ENCODE measurements at places on chromosomes 7 and 10.

GRCh38 chr7:112092306-112092705 lies 113.9 kb downstream of the DOCK4 start:
- DNase-seq = no peak

- no peak for DNase-seq
These were observed 196.4 kb downstream of the SDHAF3 start for GRCh38 chr7:97313900-97314299.

DNA sequence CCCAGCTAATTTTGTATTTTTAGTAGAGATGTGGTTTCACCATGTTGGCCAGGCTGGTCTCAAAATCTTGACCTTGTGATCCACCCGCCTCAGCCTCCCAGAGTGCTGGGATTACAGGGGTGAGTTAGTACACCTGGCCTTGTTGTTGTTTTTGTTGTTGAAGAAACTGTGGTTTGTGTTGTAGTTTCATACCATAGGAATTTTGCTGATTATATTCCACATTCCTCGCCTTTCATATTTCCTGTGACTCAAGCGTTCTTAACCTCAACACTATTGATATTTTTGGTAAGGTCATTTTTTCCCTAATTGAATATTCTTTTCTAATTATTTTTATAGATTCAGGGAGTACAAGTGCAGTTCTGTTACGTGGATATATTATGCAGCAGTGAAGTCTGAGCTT lies 16.7 kb downstream of the LIPF start:
- no peak for DNase-seq

- DNase-seq = no peak
These were observed 20.1 kb downstream of the MYL10 start for GRCh38 chr7:101608772-101609713.

GRCh38 chr7:30731581-30731980 lies 20.4 kb upstream of the INMT start:
- no peak for DNase-seq

GRCh38 chr7:121961089-121961867 lies 88.3 kb downstream of the PTPRZ1 start:
- no peak for DNase-seq

DNA sequence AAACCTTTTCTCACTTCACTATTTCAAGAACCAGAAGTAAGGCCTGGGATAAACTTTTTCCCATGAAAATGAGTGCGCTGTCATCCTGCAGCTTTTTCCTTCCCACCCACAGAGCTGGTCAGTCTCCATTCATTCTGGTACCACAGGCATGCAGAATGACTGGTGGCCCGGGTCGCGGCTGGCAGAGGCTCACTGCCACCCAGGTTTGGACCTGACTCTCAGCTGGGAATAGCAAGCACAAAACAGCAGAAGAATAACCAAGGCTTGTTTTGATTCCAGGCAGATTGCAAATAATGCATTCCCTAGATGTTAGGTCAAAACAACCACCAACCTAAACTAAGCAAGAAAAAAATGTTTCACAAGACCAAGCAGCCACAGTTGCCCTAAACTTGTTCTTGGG lies 190.5 kb upstream of the NRP1 start:
- DNase-seq = no peak

DNA sequence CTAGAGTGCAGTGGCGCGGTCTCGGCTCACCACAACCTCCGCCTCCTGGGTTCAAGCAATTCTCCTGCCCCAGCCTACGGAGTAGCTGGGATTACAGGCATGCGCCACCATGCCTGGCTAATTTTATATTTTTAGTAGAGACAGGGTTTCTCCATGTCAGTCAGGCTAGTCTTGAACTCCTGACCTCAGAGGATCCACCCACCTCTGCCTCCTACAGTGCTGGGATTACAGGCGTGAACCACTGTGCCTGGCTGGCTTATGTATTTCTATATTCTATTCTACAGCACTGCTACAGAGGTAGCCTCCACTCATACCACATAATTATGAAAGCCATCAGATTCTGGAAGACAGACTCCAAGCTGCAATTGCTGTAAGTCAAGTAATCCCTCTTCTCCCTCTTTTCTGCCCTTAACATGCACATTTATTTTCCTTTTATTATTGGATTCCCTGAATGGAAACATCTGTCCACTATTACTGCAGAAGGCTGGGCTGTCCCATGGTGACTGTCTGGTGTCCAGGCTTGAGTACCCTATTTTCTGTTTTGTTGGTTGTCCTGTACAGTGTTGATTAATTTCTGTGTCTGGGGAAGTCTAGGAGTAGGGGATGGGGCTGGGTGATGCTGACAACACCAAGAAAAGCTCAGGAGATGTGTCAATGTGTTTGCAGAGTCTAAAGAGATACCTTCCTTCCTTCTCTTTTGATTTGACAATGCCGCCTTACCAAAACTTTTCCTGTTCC lies 5.8 kb upstream of the ZNF487 start:
- DNase-seq = no peak

DNA sequence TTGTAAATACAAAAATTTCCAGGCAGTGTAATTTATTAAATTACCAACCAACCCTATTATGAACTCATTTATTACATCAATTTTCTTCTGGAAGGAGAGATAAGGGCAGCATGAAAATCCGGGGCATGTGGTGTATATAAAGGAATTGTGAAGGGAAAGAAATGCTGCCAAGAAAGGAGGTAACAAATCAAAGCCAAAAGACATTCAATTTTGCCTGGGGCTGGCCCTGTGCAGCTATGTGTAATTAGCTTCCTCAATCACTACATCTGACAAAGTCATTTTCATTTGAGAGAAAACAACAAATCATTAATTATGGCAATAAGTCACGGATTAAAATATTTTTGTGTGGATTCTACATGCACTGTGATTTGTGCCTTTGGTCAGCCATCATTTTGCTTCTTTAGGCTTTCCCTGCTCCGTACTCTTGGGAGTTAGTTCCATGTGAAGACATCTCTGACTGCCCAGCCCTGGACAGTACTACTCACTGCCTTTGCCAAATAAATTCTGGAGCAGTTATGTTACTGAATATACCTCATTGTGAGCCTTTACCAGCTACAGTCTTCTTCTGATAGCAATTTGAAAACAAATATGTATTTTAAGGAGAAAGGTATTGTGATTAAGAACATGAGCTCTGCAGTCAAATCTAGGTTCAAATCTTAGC lies 191.7 kb downstream of the RELN start:
- DNase-seq = no peak

DNA sequence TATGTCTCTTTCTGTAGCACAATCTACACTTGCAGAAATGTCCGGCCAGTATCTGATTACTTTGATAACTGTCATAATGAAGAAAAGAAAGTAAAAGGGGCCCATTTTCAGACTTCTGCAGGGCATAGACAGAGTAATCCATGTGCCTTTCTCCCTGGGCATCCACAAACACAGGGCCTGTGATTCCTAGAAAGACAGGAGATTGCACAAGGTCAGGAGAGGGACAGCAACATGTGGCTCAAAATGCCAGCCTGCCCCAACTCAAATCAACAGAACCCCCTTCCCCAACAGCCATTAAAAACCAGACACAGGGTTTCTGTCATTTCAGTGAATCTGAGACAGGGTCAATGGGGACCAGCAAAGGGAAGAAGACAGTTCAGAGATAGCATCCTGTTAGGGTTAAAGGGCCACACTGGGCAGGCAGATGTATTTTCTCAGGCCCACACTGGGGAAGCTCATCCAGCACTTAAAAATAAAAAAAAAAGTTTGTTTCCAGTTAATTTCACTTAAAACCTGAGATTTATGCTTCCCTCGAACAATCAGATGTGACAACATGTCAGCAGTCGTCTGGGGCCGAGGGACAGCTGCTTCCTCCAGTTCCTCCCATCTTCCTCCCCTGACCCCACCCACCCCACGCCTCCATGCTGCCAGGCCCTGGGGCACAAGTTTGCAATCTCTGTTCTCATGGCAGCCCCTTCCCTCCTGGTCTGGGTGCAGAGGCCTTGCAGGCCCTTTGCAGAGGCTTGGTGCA lies 30.7 kb upstream of the ACSL5 start:
- DNase-seq = no peak

- DNase-seq = peak; percentile 47
These were observed 137.9 kb downstream of the RAPGEF5 start for GRCh38 chr7:22219036-22219435.

GRCh38 chr7:82235713-82236112 lies 207.9 kb downstream of the CACNA2D1 start:
- no peak for DNase-seq

GRCh38 chr10:482051-482501 lies 207.4 kb downstream of the DIP2C start:
- no peak for DNase-seq

DNA sequence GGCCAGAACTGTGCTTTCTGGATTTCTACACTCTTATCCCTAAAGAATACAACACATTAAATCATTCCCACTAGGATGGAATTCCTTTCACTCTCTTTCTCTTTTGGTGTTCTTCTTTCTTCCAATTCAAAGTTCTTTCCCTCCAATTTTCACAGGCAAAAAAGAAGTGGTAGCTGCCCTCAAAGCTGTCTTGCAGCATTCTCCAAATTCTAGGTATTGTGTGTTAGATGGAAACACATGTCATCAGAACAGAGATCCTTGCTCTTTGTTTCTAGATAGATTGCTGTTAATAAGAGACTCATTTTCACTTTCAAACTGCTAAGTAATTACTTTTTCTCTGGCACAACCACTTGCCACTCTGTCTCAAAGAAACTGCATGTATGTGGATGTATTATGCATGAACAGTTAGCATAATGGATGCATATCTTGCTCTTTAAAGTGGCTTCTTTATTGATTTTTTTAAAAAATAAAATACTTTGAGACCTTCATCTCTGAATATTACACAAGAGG lies 31.0 kb downstream of the SHTN1 start:
- DNase-seq = no peak

GRCh38 chr7:92926697-92927044 lies 90.3 kb upstream of the CDK6 start:
- no peak for DNase-seq

DNA sequence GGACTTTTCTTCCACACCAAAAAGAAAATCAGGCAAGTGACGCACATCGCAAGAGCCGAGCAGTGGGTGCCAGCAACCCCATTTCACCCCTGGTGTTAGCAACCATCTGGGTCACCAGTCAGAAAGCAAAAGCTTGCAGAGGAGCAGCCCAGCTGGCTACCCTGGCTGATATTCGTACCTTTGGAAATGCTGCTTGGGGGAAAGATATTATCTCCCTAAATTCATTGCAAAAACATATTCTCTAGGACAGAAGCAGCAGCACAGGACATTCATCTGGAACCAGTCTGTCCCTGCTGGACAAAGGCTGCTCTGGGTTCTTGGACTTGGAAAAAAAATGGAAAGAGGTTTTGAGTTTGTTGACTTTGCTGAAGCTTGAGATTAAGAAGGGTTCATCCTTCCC lies 45.8 kb downstream of the ERLIN1 start:
- DNase-seq = no peak

DNA sequence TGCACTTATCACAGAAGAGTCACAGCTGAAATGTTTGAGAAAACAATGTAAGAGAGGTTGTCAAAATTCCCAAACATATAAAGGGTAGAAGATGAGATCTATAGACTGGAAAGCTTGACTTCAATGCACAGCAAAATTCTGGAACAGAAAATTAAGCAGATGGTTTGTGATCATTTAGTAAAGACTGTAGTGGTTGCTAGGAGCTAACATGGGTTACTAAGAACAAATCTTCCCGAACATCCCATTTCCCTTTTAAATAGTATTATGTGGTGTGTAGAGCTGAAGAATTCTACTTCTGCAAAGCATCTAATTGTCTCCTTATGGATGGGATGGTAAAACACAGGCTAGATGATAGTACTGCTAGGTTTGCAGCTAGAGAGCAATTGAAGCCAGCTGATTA lies 312.3 kb downstream of the CAMK1D start:
- DNase-seq = no peak

GRCh38 chr7:157412021-157412443 lies 75.2 kb downstream of the DNAJB6 start:
- no peak for DNase-seq

GRCh38 chr7:134444961-134445315 lies 14.0 kb downstream of the AKR1B1 start:
- DNase-seq = no peak

DNA sequence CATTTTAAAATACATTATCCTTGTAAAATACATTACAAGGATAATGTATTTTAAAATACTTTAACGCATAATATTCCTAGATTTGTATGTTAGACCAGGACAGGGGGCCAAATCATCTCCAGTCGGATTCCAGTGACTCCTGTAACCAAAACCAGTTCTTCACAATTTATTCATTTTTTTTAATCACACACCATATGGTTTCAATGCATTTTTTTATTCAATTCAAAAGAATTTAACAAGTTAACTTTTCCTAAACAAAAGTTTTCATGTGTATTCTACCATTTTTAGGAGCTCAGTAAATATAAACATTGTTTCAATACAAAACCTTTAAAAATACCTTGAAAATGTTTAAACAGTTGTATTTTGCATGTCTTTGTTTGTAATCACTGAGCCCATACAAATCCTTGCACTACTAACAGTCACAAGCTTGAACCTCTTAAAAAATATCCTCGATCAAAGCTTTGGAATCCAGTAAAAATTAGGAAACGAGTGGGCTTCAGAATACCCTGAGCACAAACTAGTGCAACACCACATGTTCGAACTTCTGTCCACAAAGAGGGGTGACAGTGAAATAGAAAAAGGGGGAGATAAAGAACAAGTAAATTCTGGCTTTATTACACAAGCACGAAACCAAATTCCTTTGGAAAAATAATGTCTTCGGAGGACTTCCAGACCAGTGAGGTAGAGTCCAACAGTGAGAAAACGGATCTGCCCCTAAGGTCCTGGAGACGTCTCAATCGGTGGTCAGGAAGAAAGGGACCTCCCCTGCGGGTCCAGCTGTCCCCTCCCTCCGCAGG lies 1.6 kb downstream of the CCDC71L start:
- DNase-seq = no peak

- DNase-seq = no peak
These were observed 211.5 kb downstream of the DGKB start for GRCh38 chr7:14691034-14691433.

Data from C1 segment of cervical spinal cord (tissue), 14 donors.